ENCODE measurements at places on chromosomes 11 and 22.

DNA sequence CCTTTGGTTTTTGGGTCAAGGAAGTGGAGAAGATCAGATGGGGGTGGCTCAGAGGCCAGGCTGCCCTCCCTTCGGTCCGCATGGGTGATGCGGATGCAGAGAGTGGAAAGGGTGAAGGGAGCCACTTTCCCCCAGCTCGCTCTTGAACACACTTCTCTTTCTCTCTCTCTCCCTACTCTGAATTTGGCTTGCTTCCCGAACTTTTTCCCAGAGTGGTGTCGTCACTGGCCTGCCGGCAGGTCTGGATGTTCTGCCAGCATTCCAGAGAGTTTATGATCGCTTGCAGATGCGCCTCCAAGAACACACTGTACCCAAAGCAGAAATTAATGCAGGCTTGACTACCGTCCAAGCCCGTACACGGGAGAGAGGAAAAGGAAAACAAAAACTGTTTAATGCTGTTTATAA lies 103.2 kb downstream of the ZBTB16 start:
- DNase-seq, result no peak

DNA sequence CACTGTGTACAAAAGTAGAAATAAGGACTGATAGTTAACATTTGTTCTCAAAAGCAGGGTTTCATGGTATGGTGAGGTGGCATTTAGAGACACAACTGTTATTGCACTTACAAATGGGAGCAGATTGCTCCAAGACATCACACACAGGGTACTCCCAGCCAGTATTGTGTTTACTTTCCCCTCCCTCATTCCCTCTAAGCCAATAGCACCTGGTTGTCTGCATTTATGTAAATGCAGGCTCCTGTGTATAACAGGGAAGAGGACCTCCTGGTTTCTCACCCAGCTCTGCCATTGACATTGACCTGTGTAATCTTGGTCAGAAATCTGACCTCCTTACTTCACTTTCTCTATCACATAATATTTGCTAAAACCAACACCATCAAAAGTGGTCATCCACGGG lies 154.4 kb downstream of the NAV2 start:
- no peak for DNase-seq

DNA sequence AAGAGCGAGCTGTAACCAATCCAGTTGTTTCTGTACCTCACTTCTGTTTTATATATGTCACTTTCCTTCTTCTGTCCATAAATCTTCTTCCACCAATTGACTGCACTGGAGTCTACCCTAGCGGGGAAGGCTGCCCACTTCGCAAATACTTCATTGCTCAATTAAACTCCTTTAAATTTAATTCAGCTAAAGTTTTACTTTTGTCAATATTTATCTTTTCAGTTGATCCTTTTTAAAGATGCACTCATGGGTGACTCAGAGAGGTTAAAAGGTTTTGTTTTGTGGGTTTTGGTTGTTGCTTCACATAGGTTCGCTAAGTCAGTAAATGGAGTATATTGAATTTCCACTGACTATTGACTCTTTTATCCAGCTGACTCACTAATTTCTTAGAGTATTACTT lies 597.2 kb downstream of the DLG2 start:
- DNase-seq, result no peak

DNA sequence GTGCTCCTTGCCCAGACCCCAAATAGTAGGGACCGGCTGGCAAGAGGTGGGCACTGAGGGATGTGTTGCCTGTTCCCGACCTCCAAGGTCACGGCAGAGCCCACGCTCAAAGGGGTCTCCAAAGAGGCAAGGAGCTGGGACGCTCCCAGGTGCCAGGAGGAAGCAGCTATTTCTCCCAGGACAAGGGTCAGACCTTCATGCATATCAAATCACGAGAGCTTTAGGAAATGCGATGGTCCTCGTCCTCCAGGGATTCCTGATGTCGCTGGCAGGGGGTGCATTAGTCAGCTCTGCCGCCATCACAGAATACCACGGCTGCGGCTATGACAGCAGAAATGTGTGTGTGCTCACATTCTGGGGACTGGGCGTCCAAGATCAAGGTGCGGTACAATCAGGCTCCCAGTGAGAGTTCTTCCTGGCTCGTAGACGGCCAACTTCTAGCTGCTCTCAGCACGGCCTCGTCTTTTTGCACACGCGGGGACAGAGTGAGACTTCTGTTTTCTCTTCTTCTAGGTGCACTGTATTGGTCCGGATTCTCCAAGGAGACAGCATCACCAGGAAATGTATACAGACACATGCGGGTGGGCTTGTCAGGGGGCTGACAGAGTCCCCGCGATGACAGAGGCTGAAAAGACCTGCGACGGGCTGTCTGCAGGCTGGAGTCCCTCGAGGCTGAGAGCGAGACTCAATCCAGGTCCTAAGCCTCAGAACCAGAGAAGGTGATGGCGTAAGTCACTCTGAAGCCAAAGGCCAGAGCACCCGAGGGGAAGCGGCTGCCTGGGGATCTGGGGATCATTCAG lies 81.6 kb downstream of the SHANK2 start:
- DNase-seq, result no peak

DNA sequence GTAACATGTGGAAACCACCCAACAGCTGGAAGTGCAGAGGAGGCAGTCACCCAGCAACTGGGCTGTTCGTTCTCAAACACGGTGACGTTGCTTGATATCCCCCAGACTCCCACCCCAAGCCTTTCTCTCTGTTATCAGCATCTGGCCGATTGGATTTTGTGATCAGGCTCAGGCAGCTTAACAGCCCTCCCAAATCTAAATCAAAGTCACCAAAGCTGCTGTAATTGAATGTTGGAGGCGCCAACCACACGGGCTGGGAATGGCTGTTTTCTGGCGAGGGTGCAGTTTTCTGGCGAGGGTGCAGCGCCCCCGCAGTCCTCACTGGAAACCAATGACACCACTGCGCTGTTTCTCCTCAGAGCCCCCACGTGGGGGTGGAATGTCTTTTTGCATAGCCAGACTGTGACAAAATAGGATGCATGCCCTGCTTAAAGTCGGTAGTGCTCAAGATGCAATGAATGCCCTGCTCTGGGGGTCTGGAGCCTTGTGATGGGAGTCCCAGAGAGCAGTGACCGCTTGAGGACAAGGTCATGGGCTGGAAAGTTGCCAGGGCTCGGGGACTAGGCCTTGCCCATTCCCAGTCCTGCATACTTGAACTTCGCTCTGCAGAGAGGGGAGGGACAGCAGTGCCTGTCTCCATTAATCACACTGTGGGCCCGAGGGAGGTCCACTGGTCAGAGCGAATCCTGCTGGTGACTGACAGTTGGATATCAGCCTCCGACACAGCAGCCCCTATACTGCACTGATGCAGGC lies 105.3 kb downstream of the MORC2 start:
- DNase-seq, result no peak

DNA sequence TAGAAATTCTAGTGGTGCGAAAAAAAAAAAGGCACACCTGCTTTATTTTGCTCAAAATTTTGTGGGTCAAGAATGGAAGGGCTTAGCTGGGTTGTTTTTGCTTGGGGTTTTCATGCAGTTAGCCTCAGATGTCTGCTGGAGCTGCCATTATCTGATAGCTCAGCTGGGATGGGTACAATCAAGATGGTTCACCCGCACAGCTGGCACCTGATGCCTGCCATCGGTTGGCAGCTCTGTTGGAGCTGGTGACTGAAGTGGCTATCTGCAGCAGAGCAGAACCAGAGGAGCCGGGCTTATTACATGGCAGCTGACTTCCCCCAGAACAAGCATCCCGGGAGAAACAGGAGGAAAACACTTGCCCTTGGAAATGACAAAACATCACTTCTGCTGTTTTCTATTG lies 12.1 kb upstream of the ELFN2 start:
- DNase-seq, result no peak

DNA sequence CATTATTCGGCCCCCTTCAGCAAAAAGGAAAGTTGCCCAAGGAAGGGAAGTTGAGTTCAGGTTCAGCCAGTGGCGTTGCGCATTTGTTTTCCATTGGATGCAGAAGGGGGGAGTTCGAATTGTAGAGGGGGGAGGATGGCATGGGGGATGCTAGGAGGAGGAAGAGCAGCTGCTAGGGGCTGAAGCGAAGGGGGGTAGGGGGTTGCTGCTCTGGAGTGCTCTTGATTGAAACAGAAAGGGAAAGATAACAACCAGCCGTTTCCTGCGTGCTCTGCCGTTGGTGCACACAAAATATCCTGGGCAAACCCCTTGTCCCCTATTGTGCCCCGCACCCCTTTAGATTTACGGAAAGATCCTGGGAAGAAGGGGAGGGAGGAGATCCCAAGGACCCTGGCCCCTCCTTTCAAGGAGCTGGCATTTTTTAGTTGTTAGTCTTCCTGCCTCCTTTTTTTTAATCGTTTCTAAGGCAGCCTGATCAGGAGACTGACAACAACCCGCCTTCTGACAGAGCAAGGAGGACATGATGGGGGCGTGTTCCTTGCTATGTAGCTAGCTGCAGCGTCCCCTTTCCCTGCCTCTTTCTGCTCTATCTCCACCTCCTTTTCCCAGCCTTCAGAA lies 2.1 kb downstream of the KMT2A start:
- peak; percentile 21 for DNase-seq

- DNase-seq, result peak; percentile 67
Measured at GRCh38 chr11:62337303-62338181, at the start of gene ASRGL1. ASRGL1 (plus strand) TSS chr11:62337448; CDS start chr11:62337978, 530 bp downstream.

- DNase-seq, result peak; percentile 17
Measured at GRCh38 chr11:131748151-131749050, 378.0 kb downstream of the NTM start.

GRCh38 chr11:69909561-69910518 lies 90.6 kb upstream of the FGF3 start:
- no peak for DNase-seq

DNA sequence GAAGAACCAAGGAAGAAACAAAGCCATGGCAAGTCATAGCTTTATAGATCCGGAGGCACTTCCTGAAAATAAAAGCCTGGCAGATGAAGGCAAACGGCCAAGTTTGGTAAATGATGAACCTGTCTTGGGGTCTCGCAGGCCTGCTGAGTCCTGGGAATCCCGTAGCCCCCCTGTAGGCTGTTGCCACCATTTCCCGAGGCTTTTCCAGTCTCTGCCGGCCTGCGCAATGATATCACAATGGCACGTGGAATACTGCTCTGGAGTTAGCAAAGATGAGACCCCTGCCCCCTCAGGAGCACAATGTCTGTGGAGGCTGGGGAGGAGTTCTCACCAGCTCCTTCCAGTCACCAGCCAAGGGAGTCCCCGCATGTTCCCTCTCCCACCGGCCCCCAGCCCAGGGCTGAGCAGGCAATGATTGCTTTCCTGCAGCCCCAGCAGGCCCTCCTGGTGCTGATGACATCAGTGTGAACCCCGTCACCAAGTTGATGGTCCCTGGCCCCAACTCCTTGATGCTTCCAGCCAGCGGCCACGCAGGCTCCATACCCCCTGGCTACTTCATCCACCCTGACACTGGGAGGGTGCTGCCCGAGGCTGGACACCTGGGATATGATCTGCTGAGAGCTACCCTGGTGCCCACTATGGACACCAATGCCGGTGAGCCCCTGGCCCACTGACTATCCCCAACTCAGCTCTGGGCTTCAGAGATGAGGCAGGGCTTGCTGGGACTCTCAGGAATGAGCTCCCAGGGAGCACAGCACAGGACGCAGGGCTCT lies 55.9 kb downstream of the BTG4 start:
- DNase-seq, result no peak

DNA sequence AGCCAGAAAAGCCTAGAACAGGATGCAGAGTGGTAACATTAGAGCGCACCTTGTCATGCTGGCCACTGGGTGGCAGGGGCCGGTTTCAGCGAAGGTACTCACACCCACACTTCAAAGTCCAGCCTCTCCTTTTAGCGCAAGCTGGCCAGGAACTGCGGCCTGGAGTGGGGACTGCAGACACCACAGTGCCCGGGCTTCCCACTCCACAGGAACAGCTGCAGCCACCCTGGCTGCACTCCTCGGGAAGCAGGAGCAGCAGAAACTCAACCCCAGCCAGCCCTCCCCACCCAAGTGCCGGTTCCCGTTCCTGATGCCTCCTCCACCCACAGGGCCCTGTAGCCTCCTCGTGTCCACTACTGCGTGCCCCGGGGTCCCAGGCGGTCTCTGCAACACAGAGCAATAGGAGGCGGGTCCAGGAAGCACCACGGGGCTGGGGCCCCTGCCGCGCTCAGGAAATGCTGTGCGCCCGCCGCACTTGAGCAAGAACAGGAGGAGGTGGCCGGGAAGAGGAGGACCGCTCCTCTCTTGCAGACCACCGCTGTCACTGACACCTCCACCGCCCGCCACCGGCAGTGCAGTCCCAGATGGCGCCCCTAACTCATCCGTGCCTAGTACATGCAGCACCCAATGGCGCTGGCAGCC lies 2.2 kb downstream of the RFPL2 start:
- DNase-seq, result peak; percentile 30

GRCh38 chr22:40553014-40553554 lies 83.4 kb downstream of the MRTFA start:
- no peak for DNase-seq

DNA sequence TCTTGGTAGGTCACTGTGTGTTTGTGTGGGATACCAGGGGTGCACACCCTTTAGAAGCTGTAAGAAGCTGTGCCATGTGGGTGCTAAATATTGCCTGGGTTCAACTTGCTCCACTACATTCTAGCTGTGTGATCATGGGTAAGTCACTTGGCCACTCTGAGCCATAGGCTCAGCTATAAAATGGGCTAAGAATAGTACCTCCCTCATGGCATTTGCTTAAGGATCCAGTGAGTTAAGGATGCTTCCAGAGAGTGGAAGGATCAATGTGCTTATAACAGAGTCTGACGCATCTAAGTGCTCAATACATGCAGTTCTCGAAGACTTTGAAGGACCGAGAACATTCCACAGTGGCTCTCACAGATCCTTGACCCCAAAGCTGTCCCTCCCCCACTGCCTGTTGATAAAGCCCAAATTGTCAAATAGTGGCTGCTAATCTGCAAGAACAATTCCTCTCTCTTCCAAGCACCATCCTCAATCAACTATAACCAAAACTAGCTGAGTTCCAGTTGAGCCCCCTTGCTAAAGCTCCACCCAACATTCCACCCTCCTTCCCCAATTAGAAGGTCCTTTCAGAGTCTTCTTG lies 13.2 kb upstream of the TMPRSS6 start:
- DNase-seq, result no peak

- no peak for DNase-seq
Measured at GRCh38 chr11:95152876-95153856, 63.5 kb downstream of the ENDOD1 start.

DNA sequence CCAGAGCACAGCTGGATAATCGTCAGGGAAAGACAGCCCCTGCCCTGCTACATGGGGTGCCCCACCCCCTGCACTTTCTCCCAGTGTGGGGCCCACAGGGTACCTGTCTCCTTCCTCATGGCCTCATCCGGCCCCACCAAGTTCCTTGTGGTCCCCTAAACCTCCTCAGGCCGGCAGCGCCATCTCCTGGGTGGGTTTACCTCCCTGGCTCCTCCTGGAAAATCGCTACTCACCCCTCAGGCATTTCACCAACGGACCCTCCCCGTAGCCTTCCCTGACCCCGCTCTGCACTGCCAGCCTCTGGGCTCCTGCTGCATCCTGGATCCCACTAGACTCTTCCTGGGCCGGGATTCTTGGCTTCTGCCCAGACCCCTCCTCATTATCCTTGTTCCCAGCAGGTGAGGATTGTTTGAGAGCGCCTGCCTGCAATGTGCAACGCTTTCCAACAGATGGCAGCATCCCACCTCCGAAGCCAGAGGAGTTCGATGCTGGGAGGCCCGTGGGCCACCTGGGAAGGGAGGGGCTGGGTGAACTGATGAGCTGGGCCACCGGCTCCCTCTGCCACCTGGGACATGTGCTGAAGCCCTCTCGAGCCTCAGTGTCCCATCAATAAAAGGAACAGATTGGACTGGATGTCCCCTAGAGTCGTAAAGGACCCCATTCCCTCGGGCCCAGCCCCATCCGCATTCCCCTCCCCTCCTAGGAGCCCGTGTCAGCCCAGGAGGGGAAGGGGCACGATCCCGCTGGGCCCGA lies 44.2 kb upstream of the TTLL12 start:
- peak; percentile 61 for DNase-seq
